ENCODE measurements at places on chromosomes 5 and 9.

GRCh38 chr5:61687371-61687770 is 355.3 kb downstream of the ZSWIM6 start:
- no peak for DNase-seq

DNA sequence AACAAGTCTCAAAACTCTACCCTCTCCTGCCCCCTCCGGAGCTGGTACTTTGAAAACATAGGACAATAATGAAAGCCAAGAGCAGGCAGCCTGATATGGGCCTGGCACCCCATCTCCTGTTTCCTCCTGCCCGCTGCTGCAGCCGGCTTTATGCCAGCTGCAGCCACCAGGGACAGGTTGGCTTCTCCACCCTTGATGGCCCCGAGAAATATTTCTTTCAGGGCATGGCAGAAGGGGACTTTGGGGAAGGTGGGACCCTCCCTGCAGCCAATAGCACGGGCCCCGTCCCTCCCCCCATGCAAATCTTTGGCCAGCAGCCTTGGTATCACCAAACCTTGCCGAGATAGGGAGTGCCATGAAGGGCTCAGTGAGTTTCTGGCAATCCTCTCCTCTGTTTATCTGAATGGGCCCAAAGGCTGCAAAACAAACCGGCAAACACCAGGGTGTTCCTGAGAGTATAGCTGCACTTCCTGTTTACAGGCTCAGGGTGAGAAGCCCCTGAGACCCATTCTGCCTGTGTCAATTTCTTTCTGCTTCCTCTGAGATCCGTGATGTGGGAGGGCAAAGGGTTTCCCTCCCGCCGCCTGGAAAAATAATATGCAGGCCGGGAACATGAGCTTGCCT is 73.4 kb upstream of the BOD1 start:
- no peak for DNase-seq

- no peak for DNase-seq
Measured at GRCh38 chr9:120890320-120891244, 13.6 kb upstream of the PHF19 start.

DNA sequence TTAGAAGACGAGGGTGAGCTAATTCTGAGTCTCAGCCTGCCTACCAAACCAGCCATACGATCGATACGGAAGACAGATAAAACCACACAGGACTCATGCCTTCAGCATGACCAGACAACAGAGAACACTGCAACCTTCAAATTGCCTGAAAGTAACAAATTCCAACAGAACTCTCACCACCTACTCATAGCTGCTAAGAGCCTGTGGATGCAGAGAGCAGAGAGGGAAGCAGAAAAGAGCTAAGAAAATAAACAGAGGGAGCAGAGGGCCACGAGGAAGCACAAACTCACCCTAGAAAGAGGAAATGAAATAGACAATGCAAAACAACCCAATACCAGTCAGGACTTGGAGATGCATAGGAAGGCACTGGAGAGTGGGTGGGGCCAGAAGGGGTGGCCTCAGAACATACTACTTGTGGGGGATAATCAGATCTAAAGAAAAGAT is 86.7 kb upstream of the TAS2R1 start:
- DNase-seq: no peak

DNA sequence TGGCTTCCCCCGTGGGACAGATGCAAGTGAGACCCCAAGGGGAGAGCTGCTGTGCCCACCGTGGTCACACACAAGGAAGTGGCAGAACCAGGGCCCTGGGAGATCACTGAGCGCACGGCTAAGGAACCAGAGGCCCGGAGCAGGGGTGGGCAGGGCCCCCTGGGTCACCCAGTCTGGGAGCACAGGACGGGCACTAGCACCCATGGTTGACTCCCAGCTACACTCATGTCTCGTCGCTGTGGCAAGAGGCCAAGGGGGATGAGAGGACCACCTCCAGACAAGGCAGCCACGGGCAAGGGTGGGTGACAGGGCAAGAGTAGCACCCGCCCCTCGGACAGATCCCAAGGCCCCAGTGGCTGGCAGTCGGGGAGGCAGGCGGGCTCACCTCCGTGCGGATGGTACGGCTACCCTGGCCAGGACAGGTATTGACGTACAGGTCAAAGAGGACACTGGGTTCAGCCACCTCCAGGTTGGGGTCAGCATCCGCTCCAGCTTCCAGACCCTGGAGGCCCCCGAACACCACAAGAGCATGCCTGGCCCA is 5.1 kb downstream of the ENDOG start:
- DNase-seq: no peak

All from ACHN (cell line).